ENCODE measurements at places on chromosomes 3 and 15. TPM values are rescaled to one million over a fixed set of nuclear protein-coding genes. Genes with fewer than 3 reads are reported as not detected.
A peak's percentile ranks its signal among the peaks of the same experiment; 100 is the strongest.

- no peaks in the 10 kb centered on the region for H3K36me3 ChIP-seq
- DNase-seq, result no peak
- no peak overlapping the region for H3K4me3 ChIP-seq
Observed at GRCh38 chr15:73009066-73010056, 42.9 kb upstream of the NEO1 start.

DNA sequence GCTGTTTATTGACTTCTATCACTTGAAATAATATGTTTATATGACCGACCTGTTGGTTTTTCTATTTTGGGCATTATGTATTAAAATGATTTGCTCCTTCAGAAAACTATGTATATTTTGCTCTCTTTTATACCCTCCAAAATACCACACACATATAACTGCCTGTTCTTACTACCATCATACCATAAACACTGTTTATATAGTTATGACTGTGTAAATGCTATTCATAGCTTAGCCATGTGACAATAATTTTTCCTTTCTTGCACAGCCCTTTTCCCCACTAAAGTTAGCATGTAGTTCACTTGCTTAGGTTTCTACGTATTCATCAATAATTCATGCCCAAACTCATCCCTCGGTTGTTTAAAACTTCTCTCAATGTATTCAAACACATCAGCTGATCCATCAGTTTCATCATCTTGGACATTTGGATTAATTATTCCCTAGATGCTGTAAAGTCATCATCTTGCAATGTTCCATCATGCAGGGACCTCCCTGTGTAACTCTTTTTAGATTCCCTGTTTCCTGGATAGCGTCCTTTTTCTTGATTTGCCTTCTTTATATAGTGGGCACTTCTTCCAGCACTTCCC is 8.2 kb upstream of the RYK start:
- no peak overlapping the region for H3K27ac ChIP-seq
- no peak overlapping the region for H3K4me3 ChIP-seq
- no peaks in the 10 kb centered on the region for H3K36me3 ChIP-seq
- no peaks in the 10 kb centered on the region for H3K27me3 ChIP-seq
- DNase-seq, result no peak

- H3K36me3 ChIP-seq, result peaks cover 11% of the 10 kb centered on the region
- H3K27me3 ChIP-seq, result no peaks in the 10 kb centered on the region
- H3K27ac ChIP-seq, result no peak overlapping the region
- no peak for DNase-seq
Observed at GRCh38 chr3:52218937-52219650, 6.4 kb downstream of the TLR9 start.

DNA sequence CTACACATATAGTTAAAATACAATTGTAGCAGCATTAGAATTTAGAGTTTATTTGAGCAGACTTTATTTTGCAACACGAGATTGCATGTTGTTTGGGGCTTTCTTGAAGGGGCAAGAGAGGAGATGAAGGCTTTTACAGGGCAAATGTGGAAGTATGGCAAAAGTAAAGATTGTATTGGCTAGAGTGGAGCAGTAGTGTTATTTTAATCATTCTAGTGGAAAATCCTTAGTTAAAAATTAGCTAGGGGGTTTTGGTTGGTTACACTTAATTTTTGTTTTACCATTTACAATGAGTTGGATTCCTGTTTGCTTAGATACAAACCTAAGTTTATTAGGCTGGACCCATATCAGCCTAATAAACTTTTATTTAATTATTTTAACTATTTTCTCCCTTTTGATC is 4.6 kb downstream of the OR5H15 start:
- DNase-seq, result no peak
- no peak overlapping the region for H3K27ac ChIP-seq
- no peaks in the 10 kb centered on the region for H3K4me1 ChIP-seq

GRCh38 chr3:24047513-24047912 is 102.4 kb downstream of the NR1D2 start:
- no peak for DNase-seq
- no peak overlapping the region for H3K27ac ChIP-seq
- H3K27me3 ChIP-seq, result no peaks in the 10 kb centered on the region
- H3K4me3 ChIP-seq, result no peak overlapping the region
- H3K36me3 ChIP-seq, result no peaks in the 10 kb centered on the region

GRCh38 chr3:150180334-150180733 is 209.6 kb upstream of the PFN2 start:
- peaks cover 9% of the 10 kb centered on the region for H3K27me3 ChIP-seq
- DNase-seq, result no peak
- H3K27ac ChIP-seq, result no peak overlapping the region
- peaks cover 5% of the 10 kb centered on the region for H3K4me1 ChIP-seq

PLA2G4F gene
- total RNA-seq, result 0.02 TPM

DNA sequence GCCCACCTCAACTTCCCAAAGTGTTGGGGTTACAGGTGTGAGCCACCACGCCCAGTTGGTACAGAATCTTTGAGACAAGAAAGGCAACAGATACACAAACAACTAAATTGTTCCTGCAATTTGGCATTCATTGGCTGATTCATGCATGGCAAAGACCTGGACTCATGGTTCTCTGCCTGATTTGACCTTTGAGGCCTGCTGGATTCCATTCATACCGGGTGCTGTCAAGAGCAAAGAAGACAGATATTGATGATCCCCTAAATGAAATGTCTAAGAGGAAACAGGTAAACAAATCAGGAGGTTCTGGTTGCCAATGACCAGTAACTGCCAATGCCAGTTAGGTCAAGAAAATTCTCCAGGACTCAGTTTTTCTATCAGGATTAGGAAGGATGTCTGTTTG is 43.9 kb upstream of the RAD18 start:
- H3K27me3 ChIP-seq, result peaks cover 3% of the 10 kb centered on the region
- no peaks in the 10 kb centered on the region for H3K4me1 ChIP-seq
- H3K4me3 ChIP-seq, result no peak overlapping the region
- no peak overlapping the region for H3K27ac ChIP-seq
- DNase-seq, result no peak
- no peaks in the 10 kb centered on the region for H3K36me3 ChIP-seq

DNA sequence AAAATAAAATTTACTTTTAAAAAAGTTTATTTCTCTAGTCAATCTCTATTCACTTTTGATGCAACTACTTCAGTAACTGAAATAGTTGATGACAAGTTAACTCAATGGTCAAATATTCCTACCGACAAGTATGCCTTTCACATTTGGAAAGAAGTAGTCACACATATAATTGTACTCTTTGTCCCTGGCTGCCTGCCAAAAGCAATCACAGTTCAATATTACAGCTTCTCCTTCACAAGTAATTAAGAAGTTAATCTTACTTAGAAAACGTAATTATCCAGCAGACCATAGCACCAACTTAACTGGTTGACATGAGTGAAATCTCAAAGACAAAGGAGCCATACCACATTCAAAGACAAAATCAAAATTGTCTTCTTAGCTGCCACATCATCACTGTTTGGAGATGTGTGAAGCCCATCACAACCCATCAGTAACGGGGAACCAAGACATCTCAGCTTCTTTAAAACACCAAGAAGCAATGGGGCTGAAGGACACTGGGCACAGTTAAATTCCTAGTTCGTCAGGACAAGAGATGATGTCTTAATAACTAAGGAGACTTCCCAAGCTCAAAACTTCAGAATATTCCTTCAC is 86.1 kb downstream of the PLCH1 start:
- H3K36me3 ChIP-seq, result no peaks in the 10 kb centered on the region
- DNase-seq, result no peak
- no peak overlapping the region for H3K4me3 ChIP-seq
- no peaks in the 10 kb centered on the region for H3K4me1 ChIP-seq

- no peaks in the 10 kb centered on the region for H3K27me3 ChIP-seq
- H3K4me1 ChIP-seq, result no peaks in the 10 kb centered on the region
- no peak for DNase-seq
- no peaks in the 10 kb centered on the region for H3K36me3 ChIP-seq
Observed at GRCh38 chr3:4174791-4175190, 128.4 kb upstream of the SETMAR start.

DNA sequence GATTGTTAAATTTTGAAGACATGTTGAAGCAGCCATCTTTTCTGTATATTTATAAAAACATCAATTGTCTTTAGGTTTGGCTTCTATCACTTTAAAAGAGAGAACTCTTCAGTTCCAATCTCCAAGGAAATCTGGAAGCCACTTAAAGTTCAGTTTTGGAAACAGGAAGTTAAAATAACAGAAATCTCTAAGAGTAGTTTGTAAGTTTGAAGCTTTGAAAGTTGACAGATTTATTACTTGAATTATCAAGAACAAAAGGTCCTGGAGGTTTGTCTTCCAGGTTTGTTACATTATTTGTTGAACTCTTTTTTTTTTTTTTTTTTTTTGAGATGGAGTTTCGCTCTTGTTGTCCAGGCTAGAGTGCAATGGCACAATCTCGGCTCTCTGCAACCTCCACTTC is 30.0 kb downstream of the RNF111 start:
- no peaks in the 10 kb centered on the region for H3K27me3 ChIP-seq
- peak overlapping the region; percentile 38 for H3K27ac ChIP-seq
- H3K4me3 ChIP-seq, result no peak overlapping the region
- no peak for DNase-seq
- peaks cover 39% of the 10 kb centered on the region for H3K36me3 ChIP-seq

Measured in K562 (cell line).